ENCODE measurements at places on chromosomes 1 and 21.
A peak's percentile ranks its signal among the peaks of the same experiment; 100 is the strongest.

GRCh38 chr1:199684686-199685273, 342.7 kb upstream of the NR5A2 start:
- peak; percentile 74 for DNase-seq

GRCh38 chr1:206059355-206059915, 6.5 kb downstream of the RHEX start:
- DNase-seq = no peak

- DNase-seq = no peak
These were observed 208.0 kb upstream of the DEPDC1 start for GRCh38 chr1:68704800-68705443.

DNA sequence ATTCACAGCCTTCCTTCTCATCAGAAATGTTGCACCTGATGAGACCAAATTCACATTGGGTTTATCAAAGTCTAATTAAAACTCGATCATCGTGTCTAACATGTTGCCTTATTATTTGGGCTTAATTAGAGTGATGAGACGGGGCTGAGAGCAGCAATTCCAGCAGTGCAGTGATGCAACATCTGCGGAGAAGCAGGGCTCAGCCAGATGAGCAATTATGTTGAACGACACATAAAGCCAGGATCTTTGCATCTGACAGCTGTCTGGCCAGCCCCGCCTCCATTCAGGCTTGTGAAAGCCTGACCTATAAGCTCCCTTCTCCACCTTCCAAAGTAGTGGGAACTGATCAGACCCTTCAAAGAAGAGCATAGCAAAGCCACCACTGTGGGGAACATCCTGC, 109.8 kb downstream of the C1orf94 start:
- DNase-seq = no peak

- DNase-seq = no peak
These were observed 143.3 kb downstream of the ETS2 start for GRCh38 chr21:38949070-38949380.

- DNase-seq = no peak
These were observed 132.7 kb upstream of the IPO9 start for GRCh38 chr1:201696217-201696761.

DNA sequence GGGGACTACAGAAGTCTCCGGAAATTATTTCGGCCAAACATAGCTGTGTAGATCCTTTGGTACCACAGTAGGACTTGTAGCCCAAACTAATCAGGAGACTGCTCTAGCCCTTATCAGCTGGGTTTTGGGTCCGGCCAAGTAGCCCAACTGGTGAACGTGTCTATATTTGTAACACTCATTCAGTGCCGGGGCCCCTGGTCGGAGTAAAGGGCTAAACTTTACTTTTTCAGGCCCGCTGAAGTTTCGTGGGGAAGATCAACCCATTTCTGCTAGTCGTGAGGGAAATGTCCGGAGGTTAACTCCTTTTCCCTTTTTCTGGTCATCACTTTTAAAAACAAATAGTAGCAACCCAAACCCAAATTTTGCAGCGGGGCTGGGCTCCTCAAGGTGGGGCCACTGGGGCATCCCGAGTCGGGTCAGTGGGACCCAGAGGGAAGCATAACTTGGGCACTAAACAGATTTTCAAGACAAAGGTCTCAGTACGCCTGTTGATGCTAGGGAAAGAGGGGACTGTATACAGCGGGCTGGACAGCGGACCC, 1.7 kb downstream of the LHX9 start:
- no peak for DNase-seq

All from NCI-H2081 (cell line).